ENCODE measurements at places on chromosomes 1 and 21.

GRCh38 chr1:224656392-224656791, 40.3 kb downstream of the CNIH3 start:
- no peak for DNase-seq

DNA sequence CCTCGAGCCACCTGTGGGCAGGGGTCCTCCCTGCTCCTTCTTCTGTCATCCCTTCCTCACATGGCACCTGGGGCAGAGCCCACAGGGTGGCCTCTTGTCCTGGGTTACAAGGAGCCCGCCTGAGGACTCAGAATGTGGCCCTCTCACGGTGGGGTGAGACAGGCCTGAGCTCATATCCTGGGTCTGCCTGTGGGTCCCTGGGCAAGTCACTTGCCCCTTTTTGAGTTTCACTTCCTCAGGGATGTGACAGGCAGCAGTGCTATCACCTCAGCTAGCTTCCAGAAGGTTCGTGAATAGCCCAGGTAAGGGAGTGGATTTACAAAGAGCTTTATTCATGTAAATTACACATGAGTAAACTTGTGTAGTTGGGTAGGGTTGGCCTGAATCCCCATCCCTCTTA, 33.5 kb downstream of the HTR6 start:
- DNase-seq, result no peak

- DNase-seq, result no peak
These were observed 8.4 kb downstream of the CD34 start for GRCh38 chr1:207902566-207902965.

DNA sequence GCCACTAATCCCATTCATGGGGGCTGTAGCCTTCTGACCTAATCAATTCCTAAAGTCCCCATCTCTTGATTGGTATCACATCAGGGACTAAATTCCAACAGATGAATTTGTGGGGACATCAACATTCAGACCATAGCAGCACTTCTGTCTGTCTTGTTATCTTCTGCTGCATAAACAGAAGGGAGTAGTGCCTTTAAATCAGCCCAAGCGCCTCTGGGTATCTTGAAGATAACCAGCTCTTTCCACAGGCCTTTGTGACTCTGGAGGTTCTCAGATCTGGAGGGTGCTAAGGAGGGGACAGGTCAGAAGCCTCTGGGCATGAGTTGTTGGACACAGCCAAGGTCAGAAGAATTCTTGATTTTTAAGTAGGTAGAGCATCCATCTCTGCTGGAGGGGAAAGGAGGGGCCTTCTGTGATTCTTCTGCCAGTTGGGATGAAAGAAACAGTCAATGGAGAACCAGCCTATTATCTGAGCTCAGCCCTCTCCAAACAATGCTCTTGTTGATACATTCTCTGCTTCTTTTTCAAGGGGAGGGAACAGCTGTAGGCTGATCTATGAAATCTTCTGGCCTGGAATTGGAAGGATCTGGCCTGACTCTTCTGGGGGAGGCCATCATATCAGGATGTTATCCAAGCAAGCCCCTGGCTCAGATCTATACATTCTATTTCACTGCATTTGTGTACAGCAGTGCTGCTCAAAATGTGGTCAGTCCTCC, 31.3 kb upstream of the LRIG2 start:
- no peak for DNase-seq

- no peak for DNase-seq
These were observed 70.8 kb upstream of the TENT5C start for GRCh38 chr1:117534995-117535467.

- DNase-seq, result no peak
These were observed 384.3 kb downstream of the LRRIQ3 start for GRCh38 chr1:73813716-73814115.

DNA sequence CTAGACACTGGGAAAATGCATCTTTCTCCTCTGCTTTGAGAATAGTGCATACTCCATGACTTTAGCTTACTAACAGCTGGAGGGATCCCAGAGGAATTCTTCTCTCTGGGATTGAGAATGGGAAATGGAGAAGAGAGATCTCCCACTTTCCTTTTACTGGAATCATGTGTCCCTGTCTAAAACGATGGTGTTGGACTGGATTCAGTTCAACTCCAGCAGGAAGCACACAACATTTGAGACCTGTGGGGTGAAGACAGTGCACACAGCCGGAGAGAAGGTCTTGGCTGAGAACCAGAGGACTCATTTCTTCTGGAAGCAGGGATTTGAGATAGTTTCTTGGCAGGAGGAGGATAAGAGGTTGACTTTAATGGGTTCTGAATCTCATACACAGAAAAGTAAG, 58.7 kb downstream of the TRABD2B start:
- DNase-seq, result no peak

- DNase-seq, result no peak
These were observed 5.3 kb downstream of the E2F2 start for GRCh38 chr1:23525558-23526250.

DNA sequence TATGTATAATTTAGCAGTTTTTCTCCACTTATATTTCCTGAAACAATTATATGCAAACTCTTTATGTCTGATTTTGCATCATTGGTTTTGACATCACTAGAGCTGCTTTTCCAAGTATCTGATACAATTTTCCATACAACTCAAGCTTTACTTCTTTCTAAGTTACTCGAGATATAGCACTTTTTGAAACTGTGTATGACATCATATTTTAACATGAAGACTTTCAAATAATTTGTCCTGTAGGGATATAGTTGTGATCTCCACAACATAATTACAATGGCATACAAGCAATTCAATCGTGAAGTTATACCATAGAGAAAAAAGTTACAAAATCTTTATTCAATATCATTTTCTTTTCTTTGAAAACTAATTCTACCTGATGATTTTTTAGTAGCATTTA, 173.0 kb downstream of the LEPR start:
- no peak for DNase-seq

DNA sequence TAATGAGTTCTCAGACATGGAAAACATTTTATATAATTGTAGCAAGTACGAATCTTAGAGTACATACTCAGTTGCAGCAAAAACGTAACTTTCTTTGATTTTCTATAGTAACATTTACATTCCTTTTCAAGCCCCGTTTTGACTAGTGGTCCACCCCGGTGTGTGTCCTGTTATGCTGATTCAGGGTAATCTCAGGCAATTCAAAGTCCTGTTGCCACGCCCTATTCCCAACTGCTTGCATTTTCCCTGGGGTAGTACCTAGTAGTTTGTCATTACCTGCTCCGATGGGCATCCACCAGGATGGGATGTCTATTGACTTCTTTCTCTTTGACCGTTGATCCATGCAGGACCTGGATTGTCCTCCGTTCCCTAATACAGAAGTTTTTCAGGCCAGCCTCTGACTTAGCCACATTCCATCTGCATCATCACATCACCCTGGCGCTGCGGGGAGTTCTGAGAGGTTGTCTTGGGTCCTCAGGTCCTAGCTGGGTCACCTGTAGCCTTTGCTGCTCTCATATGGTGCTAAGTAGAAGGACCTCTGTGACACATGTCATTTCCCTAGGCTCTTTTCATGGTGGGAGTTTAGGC, 15.0 kb upstream of the FCAMR start:
- DNase-seq, result no peak

DNA sequence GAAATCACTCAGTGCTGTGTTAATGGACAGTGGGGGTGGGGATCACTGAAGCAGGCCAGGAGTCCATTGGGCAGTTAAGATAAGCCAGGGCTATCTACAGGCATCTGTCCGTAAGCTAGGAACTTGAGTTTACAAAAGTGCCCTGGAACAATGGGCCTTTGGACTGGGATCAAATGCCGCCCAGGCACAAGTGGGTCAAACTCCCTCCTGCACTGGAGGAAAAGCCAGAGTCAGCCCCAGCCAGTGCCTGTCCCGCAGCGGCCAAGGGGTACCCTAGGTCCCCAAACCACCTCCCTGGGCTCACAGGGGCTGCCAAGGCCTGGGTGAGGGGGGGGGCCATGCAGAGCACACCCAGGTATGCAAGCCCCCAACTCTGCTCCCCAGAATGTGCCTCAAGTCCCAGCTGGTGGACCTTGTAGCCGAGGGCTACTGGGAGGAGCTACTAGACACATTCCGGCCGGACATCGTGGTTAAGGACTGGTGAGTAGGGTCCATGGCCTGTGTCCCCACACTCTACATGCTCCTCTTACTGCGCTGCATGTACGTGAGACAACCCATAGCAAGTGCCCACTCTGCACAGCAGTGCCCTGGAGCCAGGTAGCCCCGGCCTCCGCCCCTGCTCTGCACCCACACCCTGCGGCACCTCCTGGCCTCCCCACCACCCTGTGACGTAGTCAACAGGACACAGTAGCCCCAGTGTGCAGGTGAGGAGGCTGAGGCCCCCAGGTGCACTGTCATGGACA, 7.7 kb downstream of the FBXO6 start:
- DNase-seq, result no peak

GRCh38 chr1:38059635-38060250, 13.2 kb upstream of the POU3F1 start:
- no peak for DNase-seq

DNA sequence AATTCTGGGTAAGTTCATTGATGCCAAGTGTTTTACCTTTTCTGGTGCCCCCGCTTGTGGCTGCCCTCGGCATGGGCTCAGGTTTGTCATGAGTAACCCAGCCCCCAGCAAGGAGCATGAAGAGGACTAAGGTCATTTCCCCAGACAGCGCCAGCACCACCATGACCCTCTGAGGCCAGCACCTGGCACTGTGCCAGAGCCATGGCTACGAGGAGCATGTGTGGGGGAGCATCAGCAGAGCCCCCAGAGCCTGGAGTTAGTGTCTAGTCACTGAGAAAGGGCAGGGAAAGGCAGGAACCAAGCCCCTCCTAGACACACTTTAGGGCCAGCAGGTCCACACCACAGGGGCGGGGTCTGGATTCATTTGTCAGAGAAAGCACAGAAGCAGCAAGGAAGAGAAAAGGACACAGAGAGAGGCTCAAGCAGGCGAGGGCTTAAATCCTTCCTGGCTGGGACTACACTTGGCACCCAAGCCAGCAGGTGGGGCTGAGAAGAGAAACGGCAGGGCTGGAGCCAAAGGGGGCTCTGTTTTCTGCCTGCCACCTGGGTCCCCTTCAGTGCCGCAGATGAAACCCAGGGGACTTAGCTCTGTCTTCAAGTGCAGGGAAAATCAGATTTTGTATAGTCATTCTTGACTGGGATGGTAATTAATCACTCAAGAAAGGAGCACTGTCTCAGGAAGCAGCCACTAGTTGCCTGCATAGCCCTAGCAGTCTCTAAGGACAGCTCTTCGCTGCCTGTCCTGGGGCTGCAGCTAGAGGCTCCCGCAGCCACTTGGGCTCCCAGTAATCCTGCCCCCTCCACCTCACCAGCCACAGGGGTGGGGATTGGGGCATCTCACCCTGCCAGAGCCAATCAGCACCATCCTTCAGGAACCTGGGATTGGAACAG, 79.6 kb upstream of the ZC3H12A start:
- DNase-seq, result no peak
